ENCODE measurements at places on chromosomes 13 and 19.

GRCh38 chr19:15381864-15382263 lies 2.3 kb upstream of the AKAP8 start:
- no peak for DNase-seq

DNA sequence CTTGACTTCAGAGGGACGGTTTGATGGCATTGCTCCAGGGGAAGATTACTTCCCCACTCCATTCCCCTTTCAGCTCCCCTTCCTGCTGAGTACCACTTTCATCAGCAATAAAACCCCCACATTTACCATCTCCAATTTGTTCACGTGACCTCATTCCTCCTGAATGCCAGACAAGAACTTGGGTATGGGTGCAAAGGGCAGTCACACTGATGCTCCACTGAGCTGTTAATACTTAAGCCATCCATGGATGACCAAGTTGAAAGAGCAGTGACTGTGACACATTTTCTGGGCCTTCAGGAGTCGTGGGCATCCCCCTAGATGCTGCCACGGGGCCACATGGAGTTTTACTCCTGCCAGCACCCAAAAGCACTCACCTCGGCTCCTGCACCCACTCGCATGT lies 93.1 kb downstream of the STOML3 start:
- DNase-seq, result no peak

- no peak for DNase-seq
These were observed 13.3 kb upstream of the CALM3 start for GRCh38 chr19:46587861-46588260.

GRCh38 chr13:49444524-49445395 lies 686 bp downstream of the SETDB2 start:
- peak; percentile 5 for DNase-seq

DNA sequence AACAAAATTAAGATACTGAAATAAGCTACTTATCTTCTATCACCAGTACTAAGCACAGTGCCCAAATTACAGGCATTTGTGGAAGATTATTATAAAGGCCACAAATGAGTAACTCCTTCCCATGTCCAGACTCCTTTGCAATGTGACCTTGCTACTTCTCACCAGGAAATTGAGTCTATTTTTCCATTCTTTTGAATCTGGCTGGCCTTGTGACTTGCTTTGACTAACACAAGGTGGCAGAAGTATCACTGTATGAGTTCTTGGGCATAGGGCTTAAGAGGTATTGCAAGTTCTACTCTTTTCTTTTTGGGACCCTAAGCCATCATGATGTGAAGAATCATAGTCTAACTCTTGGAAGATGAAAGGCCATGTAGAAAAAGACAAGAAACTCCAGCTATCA lies 49.9 kb downstream of the UGGT2 start:
- DNase-seq, result no peak

- DNase-seq, result no peak
These were observed 3.8 kb downstream of the ZIC2 start for GRCh38 chr13:99985241-99985874.

GRCh38 chr19:48739404-48740163 lies 826 bp downstream of the RASIP1 start:
- no peak for DNase-seq

DNA sequence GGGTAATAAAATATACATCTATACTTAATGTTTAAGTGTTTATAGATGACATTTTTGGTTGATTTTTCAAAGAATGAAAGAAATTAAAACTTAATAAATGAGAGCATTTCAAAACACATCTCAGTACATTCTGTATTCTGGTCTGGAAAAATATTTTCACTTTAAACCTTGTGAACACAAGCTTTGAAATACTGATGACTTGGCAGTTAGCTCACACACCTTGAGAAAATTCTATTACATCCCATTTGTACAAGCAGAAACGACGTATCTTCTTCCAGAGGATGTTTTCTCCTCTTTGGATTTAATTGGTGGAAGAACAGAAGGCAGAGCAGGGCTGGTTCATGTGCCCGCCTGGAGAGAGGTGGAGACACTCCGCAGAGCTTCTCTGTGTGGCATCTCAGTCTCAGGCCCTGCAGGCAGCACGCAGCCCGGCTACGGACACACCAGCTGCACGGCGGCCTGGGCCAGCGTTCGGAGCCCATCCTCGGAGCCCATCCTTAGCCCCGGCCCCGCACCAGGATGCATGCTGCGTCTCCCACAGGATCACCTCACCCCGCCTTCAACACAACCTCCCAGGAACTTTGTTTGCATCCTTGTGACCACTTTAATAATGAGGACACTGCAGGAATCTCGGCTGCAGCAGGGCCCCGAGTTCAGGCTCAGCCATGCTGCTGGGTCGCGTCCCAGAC lies 48.6 kb downstream of the SOX1 start:
- no peak for DNase-seq

DNA sequence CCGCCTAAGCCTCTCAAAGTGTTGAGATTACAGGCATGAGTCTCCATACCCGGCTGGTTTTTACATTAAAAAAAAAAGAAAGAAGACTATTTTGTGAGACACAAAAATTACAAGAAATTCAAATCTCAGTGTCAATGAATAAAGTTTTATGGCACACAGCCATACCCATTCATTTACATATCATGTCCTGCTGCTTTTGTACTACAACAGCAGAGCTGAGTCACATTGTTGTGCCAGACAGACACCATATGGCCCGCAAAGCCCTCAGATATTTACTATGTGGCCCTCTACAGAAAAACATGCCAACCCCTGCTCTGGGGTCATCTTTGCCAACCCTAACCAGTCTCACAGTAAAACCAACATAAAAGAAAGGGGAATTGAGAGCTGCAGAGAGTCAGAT lies 5.3 kb downstream of the SMIM7 start:
- DNase-seq, result no peak

- DNase-seq, result no peak
These were observed 9.8 kb upstream of the LIN7B start for GRCh38 chr19:49104229-49104864.

- DNase-seq, result no peak
These were observed 7.8 kb downstream of the CYP4F11 start for GRCh38 chr19:15926484-15926883.

DNA sequence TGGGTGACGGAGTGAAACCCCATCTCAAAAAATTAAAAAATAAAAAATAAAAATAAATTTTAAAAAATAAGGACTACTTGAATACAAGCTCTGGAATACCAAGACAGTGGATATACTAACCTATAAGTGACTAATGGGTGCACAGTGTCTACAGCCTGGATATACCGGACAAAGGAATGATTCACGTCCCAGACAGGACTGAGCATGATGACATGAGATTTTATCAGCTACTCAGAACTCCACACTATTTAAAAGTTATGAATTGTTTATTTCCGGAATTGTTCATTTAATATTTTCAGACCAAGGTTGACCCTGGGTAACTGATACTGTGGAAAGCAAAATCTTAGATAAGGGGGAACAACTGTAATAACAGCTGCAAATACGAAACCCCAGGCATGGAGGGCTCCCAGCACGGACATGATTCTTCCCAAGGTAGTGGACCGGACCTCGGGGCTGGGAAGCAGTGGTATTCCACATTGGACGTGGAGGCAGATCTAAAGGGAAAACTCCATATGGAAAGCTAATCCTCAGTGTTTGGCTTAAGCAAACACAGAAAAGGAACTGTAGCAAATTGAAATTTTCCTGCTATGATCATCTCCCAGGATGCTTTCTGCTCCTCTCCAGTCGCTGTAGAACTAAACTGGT lies 102.6 kb upstream of the TSHZ3 start:
- no peak for DNase-seq

- no peak for DNase-seq
These were observed 6.7 kb downstream of the KCNJ14 start for GRCh38 chr19:48461982-48462655.

- DNase-seq, result no peak
These were observed at the start of gene ZNF418 for GRCh38 chr19:57934820-57935665. Gene ZNF418 (minus strand): TSS chr19:57935402. CDS start chr19:57933822, 1,580 bp downstream.

- DNase-seq, result no peak
These were observed 46.2 kb downstream of the GATAD2A start for GRCh38 chr19:19451429-19452242.

DNA sequence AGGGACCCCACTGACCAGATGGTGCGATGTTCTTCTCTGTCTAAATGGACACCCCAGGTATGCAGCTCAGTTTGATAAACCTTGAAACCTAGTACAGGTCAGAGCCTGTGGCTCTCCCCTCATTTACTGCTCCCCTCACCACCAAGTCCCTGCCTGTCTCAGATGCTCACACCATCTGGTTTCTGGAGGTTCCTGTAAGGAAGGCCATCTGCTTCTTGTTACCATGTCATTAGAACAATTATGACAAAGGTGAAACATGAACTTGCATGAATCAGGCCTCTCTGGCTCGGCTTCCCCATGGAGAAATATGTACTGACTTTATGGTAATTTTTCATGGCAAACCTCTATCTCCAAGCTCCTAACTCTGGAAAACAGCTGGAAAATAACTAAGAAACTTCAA lies 965.7 kb downstream of the UQCRFS1 start:
- no peak for DNase-seq

DNA sequence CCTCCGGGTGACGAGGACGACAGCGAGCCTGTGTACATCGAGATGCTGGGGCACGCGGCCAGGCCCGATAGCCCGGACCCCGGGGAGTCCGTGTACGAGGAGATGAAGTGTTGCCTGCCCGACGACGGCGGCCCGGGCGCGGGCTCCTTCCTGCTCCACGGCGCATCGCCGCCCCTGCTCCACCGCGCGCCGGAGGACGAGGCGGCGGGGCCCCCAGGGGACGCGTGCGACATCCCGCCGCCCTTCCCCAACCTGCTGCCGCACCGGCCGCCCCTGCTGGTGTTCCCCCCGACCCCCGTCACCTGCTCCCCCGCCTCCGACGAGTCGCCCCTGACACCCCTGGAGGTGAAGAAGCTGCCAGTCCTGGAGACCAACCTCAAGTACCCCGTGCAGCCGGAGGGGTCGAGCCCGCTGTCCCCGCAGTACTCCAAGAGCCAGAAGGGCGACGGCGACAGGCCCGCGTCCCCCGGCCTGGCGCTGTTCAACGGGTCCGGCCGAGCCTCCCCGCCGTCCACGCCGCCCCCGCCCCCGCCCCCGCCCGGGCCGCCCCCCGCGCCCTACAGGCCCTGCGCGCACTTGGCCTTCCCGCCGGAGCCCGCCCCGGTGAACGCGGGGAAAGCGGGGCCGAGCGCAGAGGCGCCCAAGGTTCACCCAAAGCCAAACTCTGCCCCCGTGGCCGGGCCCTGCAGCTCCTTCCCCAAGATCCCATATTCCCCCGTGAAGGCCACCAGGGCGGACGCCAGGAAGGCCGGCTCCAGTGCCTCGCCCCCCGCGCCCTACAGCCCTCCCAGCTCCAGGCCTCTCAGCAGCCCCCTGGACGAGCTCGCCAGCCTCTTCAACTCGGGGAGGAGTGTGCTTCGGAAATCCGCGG lies 511.3 kb downstream of the MYO16 start:
- no peak for DNase-seq

DNA sequence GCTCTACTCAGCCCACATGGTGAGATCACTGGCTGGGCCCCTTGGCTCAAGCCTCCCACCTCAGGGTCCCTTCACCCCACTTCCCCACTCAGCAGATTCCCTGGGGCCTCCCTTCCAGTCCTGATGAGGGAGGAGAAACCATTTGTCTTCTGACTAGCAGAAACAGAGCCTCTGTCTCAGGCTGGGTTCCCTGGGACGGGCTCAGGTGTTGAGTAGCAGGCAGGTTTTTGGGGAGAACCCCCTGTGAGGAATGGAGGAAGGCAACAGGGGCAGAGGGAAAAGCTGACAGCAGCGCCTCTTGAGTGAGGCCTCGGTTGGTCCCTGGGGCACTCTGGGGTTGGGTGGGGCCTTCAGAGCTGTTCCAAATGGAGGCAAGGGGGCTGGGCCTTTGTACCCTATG lies 452.2 kb downstream of the TSHZ3 start:
- DNase-seq, result no peak

- DNase-seq, result no peak
These were observed 788 bp upstream of the RTBDN start for GRCh38 chr19:12834976-12835757.

GRCh38 chr13:19345158-19345557 lies 163.5 kb upstream of the TUBA3C start:
- no peak for DNase-seq

- no peak for DNase-seq
These were observed 3.5 kb downstream of the KLK1 start for GRCh38 chr19:50820086-50820485.

DNA sequence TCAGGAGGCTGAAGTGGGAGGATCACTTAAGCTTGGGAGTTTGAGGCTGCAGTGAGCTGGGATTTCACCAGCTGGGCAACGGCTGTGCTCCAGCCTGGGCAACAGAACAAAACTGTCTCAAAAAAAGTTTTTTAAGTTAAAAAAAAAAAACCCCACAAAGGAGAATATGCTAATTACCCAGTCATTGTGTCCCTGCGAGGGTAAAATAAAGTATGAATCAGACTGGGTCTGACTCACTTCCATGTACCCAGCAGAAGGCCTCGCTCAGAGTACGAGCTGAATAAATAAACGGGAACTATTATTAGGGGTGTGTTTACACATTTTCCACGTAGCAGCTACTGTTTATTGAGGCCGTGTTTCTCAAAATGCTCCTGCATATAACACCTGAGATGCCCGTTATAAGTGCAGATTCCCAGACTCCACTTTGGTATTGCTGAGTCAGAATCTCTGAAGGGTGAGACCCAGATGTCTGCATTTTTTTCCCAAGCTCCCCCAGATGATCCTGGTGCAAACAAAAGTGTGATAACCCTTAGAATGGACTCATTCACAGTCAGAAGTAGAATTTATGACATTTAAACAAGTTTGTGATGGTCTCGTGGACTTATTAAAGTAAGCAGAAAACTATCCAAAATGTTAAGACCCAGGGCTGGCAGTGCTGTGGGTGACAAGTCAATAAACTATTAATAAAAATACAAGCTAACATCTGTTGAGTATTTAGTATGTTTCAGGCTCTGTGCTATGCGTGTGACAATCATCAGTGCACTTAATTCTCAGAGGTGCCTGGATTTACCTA lies 28.2 kb downstream of the KCNC3 start:
- DNase-seq, result no peak

DNA sequence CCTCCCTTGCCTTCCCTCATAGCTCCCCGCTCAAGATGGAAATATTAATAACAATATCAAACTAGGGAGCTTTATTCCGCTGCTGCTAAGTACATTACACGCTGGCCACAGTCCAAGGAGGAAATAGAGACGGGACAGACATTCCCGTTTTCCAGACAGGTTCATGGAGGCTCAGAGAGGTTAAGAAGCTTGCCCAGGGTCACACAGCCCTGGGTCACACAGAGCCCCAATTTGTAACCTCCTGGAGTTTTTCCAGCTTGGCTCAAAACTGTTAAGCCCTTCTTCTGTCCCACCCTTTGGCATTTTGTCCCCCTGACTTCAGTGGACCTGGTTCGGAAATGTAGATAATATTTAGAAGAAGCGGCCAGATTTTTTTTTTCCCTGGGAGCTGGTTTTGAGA lies 2.0 kb downstream of the BICRA start:
- no peak for DNase-seq

DNA sequence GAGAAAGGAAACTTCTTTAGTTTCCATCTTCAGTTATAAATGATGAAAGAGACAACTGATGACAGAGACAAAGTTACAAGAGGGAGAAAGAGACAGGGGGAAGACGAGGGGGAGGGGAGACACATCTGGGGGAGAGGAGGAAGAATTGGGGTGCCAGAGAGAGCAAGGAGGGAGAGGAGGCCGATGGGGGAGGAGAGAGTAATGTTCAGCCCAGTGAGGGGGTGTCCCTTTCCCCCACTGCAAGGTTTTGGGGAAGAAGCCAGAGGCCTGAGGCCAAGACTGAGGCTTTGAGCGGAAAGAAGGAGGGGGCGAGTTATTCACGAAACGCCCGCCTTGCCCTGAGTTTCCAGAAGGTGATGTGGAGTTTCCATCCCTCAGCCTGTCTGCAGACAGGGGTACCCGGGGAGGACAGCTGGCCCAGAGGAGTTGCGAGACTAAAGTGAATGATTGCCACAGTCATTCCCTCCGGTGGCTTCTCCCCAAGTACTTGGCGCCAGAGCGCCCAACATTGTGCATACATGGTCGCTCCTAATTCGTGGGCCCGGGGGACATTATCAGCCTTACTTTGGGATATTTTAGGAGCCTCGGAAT lies 558 bp upstream of the PPAN start:
- peak; percentile 48 for DNase-seq

Measured in stimulated activated CD8-positive, alpha-beta memory T cell treated with anti-CD3 and anti-CD28 coated beads, Interleukin-2, amount 100 ng/mL, for 1 hour (primary cell).